ENCODE measurements at places on chromosomes 1 and 21.

DNA sequence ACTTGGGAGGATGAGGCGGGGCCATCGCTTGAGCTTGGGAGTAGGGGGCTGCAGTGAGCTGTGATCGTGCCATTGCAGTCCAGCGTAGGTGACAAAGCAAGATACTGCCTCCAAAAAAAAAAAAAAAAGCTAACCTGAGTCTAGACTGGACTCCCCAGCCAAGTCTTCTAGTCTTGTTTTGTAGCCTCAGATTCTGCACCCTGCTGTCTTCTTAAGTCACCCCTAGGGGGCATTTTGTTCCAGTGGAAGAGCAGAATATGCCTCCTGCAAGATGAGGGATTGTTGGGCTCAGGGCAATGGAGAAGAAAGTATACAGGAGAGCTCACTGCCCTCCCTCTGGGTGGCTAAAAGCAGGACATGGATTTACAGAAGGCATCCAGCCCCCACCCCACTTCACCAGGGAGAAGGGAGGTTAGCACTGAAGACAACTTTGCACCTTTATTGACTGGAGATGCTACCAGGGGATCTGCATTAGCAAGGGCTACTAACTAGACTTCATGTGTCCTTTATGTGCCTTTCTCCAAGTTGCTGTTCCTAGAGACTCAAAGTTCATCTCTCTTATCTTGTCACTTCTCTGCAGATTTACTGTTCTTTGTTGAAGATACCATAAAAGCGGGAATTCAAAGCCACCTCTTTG is 15.3 kb upstream of the RNF187 start:
- no peak for DNase-seq

- DNase-seq = no peak
These were observed 287.5 kb downstream of the PTGER3 start for GRCh38 chr1:70760154-70760553.

GRCh38 chr1:247335882-247336281 is 4.2 kb upstream of the ZNF496 start:
- no peak for DNase-seq

GRCh38 chr1:203090421-203091198 is 4.8 kb upstream of the MYOG start:
- no peak for DNase-seq

- peak; percentile 79 for DNase-seq
These were observed at the start of gene UROD for GRCh38 chr1:45011837-45012638. Gene UROD (plus strand): TSS chr1:45012254. CDS start chr1:45012266, 12 bp downstream.

GRCh38 chr1:18881642-18882431 is 20.5 kb downstream of the ALDH4A1 start:
- no peak for DNase-seq
